Mesothelial cell of epicardium (in vitro differentiated cells): ENCODE measurements at places on chromosomes 7 and 10. TPM values are rescaled to one million over a fixed set of nuclear protein-coding genes. Genes with fewer than 3 reads are reported as not detected.

DNA sequence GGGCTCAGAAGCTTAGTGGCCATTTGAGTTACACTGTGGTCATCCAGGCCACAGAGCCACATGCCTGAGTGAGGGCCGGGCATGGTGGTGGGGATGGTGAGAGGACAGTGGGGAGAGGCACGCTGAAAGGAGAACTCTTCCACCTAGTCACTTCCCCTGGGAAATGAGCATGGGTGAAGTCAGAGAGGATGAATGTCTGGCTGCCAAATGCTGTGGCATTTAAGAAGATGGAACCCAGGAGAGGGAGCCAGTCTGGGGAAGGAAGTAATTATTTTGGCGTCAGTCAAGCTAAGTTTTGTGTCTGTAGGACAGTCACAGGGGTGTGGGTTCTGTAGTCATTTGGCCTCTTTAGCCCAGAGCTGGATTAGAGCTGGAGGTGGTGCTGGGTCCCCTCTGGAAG is 86.0 kb upstream of the PODXL start:
- DNase-seq = no peak

DNA sequence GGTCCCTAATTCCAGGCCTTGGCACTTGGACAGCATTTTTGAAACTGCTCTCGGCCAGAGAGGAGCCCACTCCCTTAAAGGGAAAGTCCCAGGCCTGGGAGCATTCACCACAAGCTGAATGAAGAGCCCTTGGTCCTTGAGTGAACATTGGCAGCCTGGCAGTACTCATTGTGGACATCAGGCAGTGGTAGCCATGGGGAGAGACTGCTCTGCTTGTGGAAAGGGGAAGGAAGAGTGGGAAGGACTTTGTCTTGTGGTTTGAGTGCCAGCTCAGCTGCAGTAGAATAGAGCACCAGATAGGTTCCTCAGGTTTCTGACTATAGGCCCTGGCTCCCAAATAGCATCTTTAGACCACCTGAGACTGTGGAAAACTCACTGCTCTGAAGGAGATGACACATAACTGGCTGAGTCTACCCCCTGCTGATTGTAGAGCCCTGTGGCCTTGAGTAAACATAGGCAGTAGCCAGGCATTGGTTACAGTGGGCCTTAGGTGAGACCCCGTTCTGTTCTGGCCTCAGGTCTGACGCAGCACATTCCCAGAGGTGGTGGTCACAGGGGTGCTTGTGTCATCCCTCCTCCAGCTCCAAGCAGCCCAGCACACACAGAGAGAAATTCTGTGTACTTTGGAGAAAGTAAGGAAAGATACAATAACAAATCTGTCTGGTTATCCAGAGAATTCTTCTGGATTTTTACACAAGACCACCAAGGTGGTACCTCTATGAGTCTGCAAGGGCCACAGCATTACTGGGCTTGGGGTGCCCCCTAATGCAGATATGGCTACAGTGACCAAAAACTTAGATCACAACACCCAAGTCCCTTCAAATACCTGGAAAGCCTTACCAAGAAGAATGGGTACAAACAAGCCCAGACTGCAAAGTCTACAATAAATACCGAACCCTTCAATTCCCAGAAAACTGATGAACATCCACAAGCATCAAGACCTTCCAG is 153.8 kb downstream of the GNAI1 start:
- no peak for DNase-seq

GRCh38 chr10:68333058-68333395 is 299 bp upstream of the PBLD start:
- DNase-seq = no peak

DNA sequence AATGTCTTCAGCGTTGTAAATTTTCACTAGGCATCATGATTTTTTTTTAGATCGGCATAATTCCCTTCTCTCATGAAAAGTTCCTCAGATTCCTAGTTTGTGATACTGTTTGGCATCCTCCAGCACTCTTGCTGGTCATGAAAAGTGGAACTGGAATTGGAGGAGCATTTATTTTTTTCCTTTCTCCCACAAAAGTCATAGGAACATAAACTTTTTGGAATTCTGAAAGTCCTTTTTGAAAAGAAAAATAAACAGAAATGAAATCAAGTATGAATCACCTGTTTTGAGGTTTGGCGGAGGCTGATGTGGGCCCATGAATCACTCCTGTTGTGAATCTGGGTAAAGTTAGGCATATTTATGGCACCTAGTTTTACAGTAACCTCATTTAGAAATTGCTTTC is 17.7 kb downstream of the CACNB2 start:
- DNase-seq = no peak

GRCh38 chr7:25255611-25256332 is 27.5 kb upstream of the NPVF start:
- DNase-seq = no peak

The NEURL1 gene
- total RNA-seq = 0.40 to 0.88 TPM (median 0.54 TPM) in 3 replicates

The MBL2 gene
- not detected in 3 replicates for total RNA-seq

The KCNH2 gene
- 11.2 to 12.3 TPM (median 11.7 TPM) in 3 replicates for total RNA-seq

GRCh38 chr10:14560274-14560673 is 214.4 kb downstream of the FAM107B start:
- no peak for DNase-seq

GRCh38 chr10:33808475-33808874 is 474.0 kb upstream of the NRP1 start:
- no peak for DNase-seq

DNA sequence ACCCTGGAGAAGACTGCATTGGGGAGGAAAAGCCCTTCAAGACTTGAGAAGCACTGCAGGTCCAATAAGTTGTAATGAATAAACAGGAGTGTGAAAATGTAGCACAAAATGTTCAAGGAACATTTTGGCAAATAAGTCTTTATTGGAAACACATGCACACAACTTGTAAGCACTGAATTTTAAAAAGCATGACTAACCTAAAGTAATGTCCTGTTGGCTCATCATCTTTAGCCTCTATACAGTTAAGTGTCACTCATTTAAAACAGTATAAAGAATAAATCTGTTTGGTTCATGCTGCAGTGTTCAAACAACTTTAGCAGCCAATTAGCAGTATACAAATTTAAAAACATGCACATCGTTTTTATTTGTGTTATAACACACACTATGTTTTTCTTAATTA is 108.6 kb downstream of the CDK6 start:
- DNase-seq = no peak

- DNase-seq = no peak
Measured at GRCh38 chr7:29237489-29237888, 42.9 kb downstream of the CHN2 start.

GRCh38 chr10:31101123-31101522 is 69.5 kb upstream of the ZNF438 start:
- DNase-seq = no peak

DNA sequence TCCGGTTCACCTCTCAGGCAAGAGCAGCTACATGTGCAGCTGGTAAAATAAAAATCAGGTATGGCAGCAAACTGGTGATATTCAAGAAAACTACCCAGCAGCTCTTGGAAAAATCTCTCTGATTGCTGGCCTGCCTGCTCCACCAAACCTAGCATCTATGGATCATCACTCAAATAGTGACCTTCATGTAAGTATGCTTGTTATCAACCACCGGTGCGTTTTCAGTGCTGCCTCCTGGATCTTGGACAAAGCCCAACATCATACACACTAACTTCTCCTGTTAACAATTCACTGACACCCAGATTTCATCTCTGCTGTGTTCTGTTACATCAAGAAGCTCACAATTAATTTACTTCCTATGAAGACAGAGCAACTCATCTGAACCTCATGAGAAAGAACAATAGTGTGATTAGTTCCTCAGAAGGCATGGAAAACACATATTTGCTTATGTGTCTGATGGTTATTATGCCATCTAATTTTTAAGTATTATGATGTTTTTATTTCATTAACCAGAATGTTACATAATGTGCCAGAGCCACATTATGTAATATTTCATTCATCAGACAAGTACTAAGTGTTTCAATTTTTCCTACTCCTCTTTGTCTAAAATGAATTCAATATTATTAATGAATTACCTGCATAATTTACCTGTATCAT is 8.8 kb downstream of the CDK6 start:
- DNase-seq = no peak

The MEST gene
- total RNA-seq = 598 to 626 TPM (median 616 TPM) in 3 replicates

- DNase-seq = no peak
Measured at GRCh38 chr10:43962346-43963191, 313.9 kb upstream of the ZNF32 start.

DNA sequence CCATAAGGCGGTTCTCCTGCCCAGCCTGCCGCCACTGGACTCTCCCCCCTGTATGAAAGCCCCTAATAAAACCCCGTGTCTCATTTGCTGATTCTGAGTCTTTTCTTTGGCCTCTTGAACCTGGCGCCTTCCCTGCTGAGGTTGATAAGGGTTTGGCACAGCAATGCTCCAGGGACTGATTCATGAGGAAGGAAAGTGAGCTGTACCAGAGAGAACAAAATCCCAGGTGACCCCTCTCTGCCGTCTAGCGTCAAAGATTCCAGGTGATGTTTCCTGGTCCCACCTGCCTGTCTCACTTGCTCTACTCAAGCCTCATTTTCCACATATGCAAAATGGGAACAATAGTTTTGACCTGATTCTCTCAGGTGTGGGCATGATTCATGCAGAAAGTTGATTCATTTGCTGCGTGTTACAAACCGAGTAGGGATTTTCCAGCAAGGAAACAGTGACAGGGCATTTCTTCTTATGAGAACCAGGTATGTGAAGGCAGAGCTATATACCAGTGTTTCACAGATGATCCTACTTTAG is 730.6 kb upstream of the IGFBP3 start:
- no peak for DNase-seq

GRCh38 chr10:118808601-118809356 is 54.0 kb upstream of the CACUL1 start:
- no peak for DNase-seq

DNA sequence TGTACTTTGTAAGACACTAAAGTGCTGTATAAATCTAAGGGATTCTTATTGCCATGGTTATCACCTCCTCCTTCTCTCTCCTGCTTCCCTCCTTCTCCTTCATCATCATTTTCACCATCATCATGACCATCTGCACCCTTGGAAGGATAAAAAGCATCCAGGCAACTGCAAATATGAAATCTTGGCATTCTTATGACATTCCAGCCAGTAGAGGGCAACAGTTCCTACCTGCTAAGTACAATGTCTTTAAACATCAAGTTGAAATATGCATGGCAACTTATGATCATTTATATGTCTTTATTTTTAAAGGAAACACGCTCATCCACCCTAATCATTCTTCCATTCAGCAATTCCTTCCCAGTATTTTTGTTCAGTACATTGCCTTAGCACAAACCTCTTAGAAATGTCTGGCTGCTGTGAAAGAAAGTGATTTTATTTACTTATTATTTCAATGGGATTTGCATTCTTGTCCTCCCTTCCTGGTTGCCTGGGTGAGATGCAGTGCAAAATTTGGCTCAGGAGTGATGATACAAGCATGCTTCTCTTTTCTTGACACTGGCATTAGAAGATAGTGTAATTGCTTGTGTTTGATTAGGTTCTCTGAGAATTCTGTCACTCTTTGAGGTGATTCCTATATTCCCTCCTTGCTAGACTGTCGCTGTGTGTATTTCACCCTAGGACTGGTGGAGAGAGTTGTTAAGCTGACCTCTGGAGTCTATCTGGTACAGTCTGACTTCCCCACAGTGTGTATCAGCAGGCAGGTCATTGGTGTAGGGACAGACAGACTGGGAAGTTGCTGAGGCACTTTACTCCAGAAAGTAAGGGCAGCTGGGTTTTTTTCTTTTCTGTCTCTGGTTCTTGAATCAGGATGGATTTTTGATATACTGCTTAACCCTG is 188.5 kb upstream of the BMPER start:
- no peak for DNase-seq

The STEAP1B gene
- total RNA-seq = 0.29 to 0.58 TPM in 2 of 3 replicates, not detected in the other

GRCh38 chr7:27079234-27079975 is 16.4 kb downstream of the HOXA1 start:
- DNase-seq = no peak

DNA sequence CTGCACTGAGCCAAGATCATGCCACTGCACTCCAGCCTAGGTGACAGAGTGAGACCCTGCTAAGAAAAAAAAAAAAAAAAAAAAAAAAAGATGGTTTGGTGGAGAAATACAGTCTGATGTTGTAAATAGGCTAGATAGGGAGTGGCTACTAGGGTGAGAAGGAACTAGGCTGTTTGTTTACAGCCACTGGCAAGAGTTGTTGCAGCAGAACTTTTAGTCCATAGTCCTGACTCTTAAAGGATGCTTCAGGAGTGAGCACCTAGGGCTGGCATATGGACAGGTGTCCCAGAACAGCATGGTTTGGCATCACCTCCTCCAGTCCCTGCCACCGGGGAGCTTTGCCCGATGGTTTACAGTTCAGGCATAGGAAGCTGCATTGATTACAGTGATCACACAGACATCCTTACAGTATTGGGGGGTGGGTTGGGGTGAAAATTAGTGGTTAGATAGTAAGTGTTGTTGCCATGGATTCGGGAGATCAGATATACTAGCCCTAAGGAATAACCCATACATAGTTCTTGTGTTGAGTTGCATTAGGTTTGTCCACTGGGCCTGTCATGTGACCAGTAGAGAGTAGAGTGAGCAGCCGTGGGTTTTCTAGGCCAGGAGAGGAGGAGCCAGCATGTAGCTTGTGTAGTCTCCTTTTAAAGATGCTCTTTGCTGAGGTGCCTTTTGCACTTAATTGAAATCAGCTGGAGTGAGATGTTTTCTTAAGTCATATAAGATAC is 35.9 kb downstream of the ZRANB1 start:
- no peak for DNase-seq

- DNase-seq = no peak
Measured at GRCh38 chr7:2759736-2760097, 71.7 kb downstream of the AMZ1 start.

GRCh38 chr10:51602326-51602725 is 97.1 kb downstream of the CSTF2T start:
- no peak for DNase-seq

GRCh38 chr7:11341285-11341944 is 367.7 kb downstream of the PHF14 start:
- DNase-seq = no peak

The CRTAC1 gene
- total RNA-seq = 0.25 to 0.63 TPM (median 0.49 TPM) in 3 replicates

- no peak for DNase-seq
Measured at GRCh38 chr10:76554478-76554877, 1083.1 kb downstream of the KCNMA1 start.

The CAV1 gene
- total RNA-seq = 2.6 to 3.4 TPM (median 2.7 TPM) in 3 replicates

GRCh38 chr10:68870545-68871104 is 30.5 kb upstream of the DDX50 start:
- DNase-seq = no peak

The PTF1A gene
- total RNA-seq = not detected in 3 replicates

GRCh38 chr7:97008275-97008917 is 3.0 kb downstream of the DLX6 start:
- no peak for DNase-seq

GRCh38 chr7:845091-845490 is 12.8 kb downstream of the SUN1 start:
- DNase-seq = no peak

DNA sequence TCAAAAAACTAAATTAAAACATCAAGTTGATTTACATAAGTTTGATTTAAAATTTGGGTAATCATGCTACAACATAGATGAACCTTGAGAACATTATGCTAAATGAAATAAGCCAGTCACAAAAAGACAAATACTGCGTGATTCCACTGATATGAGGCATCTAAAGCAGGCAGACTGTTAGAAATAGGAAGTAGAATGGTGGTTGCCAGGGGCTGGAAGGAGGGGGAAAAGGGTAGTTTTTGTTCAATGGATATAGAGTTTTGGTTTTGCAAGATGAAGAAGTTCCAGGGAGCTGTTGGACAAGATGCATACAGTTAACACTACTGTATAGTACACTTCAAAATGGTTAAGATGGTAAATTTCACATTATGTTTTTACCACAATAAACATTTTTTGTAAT is 45.0 kb upstream of the IFRD1 start:
- DNase-seq = no peak

The PPP1R3A gene
- not detected in 3 replicates for total RNA-seq
